ENCODE measurements at places on chromosomes 1 and 21.

DNA sequence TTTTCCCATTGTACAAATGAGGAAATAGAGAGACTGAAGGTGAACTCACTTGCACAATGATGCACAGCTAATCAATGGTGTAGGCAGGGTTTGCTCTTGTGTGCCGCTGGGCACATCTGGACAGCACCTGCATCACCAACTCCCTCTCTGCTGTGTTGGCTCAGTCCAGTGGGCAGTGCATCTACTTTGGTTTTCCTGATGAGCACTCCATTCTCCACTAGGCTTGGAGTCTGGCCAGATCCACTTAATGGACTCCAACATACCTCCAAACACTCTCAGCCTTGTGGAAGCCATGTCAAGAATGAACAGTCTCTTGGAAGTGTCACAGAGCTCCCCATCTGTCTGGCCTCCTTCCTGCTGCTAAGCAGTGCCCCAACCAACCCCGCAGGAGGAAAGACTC, 152.2 kb downstream of the HIVEP3 start:
- no peak for DNase-seq

DNA sequence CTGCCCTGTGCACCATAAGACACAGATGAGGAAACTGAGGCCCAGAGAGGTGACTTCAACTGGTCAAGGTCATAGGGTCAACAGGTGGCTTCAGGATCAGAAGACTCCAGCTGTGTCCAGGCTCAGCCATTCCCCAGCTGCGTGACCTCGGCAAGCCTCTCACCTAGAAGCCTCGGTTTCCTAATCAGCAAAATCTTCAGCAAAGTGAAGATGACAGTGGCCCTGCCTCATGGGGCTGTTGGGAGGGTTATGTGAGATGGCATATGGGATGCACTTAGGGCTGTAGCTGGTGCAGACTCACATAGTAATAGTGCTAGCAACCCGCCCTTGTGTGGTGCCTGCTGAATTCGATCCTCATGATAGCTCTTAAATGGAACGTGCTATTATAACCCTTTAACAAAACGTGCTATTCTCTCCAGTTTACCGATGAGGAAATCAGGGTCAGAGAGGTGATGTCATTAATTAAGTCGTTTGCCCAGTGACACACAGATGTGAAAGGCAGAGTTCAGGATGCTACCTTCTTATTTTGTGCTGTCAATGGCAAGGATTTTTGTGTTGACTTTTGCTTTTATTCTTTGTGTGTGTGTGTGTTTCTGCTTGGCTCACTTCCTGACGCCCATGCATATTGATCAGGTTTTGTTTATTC, 472.9 kb downstream of the MATN1 start:
- no peak for DNase-seq

DNA sequence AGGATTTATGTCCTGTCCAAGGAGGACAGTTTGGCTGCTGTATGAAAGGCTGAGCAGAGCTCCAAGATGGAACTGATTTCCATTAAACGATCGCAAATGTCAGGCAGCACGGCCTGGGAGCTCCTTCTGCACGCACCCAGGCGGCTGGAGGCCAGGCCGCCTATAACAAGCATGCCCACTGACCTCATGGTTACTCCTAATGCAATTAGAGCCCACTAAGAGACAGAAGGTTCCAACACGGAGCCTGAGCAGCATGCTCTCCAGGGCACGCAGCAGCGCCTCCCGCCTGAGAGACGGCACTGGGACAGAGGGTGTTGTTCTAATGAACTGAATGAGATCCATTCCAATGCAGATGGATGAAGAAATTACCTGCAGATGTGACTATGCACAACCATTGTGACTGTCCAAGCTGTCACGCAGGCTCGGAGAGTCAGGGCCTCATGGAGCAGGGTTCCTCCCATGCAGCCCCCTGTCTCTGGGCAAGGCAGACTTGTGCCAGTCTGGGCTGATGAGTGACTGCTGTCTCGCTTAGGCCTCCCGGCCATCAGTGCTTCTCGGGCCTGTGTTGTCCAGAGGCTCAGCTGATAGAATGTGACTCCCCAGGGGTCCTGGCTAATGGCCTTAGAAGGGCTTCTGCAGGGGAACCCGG, 25.2 kb upstream of the CDCA8 start:
- no peak for DNase-seq

GRCh38 chr1:225021037-225021436, 91.6 kb downstream of the DNAH14 start:
- DNase-seq = no peak

DNA sequence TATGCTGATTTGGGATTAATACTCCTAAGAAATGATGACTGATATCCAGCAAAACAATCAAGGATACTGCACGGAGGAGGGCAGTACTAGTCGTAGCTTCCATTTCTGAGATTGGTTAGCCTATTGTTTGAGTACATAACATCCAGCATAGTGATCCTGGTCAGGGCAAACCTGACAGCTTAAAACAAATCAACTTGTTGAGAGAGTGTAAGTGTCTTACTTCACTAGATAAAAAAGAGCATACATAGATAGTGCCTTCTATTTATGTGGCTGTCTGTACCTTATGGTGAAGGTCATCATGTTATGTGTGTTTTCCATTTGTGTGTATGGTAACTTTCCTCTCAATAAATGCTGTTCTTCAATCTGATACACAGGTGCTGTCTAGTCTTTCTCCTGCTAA, 228.4 kb downstream of the PTGER3 start:
- no peak for DNase-seq

DNA sequence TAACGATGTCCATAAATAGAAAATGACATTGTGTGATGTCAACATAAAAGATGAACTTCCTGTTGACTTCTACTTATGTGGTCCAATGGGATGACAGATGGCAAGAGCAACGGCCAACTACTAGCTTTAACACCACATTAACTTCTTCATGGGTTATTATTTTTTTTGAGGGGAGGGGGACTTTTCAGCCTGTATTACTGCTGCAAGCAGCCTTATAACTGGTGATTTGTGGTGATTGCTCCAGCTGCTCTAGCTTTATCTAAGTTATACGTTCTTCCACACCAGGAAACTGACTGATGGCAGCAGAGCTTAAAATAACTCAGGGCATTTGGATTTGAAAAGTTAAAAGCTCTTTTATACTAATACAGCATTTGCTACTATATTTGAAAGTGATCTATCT, 228.8 kb upstream of the B3GALT2 start:
- no peak for DNase-seq

GRCh38 chr1:67683766-67684525, 1.1 kb upstream of the GADD45A start:
- no peak for DNase-seq

GRCh38 chr21:28091466-28091865, 901.2 kb downstream of the LTN1 start:
- no peak for DNase-seq

- no peak for DNase-seq
Observed at GRCh38 chr1:91611483-91611917, 110.8 kb downstream of the CDC7 start.

DNA sequence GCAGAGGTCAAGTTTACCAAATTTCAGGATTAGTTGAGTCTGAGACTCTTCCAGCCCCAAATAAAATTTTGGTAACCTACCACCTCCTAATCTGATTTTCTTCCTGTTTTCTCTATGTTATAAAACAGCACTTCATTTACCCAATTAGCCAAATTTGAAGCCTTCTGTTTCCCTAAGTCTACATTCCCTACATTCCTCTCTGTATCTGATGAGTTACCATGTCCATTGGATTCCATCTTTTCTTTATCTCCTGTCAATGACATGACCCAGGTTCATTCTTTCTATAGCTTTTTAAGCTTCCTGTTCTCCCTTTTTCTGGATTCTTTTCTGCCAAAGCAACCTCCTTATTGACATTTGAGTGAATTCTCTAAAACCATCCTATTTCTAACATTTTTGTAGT, 72.8 kb downstream of the OSBPL9 start:
- no peak for DNase-seq

- no peak for DNase-seq
Observed at GRCh38 chr1:45012639-45013278, 705 bp downstream of the UROD start.

- no peak for DNase-seq
Observed at GRCh38 chr1:184806296-184806721, 51.7 kb upstream of the EDEM3 start.

DNA sequence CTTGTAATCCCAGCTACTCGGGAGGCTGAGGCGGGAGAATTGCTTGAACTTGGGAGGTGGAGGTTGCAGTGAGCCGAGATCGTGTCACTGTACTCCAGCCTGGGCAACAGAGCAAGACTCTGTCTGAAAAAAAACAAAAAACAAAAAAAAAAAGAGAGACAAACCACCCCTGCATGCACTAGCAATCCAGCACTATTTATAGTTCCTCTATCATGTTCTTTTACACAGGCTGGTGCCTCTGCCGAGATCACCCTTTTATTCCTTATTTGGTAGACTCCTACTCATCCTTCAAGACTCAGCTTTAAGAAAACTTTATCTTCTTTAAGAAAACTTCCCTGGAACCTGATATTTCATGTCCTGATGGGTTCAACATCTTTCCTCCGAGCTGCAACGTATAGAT, 10.8 kb downstream of the FMO5 start:
- no peak for DNase-seq

GRCh38 chr21:39016740-39017315, 166.4 kb downstream of the PSMG1 start:
- DNase-seq = no peak

DNA sequence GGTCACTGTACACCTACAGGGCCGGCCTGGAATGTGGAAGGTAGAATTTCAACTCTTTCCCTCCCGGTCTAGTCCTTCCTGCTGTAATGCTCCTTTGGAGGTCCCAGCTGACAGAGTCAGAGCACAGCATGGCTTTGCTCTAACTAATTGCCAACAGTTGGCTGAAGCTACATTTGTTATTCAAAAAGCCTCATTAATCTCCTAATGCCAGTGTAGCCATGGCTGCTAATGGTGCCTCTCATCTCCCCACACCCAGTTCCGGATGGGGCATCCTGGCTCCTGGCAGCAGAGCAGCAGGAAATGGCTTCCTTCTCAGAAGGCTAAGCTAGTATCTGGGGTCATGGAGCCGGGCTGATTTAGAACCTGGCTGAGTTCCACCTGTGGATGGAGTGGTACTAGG, 18.7 kb upstream of the CAMK1G start:
- no peak for DNase-seq

DNA sequence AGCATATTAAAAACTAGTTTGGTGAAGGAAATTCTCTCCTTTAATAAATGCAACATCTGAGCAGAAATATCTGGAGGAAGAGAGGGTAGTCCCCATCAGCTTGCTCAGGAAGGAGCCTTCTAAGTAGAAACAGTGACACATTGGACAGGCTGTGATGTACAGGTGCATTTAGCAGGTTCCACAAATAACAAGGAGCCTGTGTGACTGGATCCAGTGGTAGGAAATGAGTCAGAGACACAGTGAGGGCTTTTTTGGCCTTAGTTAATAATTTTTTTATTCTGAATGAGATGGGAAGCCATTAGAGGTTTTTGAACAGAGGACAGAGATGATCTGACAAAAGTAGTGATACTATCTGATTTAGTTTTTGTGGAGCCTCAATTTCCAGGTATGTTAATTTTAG, 738.9 kb upstream of the PTBP2 start:
- DNase-seq = no peak

DNA sequence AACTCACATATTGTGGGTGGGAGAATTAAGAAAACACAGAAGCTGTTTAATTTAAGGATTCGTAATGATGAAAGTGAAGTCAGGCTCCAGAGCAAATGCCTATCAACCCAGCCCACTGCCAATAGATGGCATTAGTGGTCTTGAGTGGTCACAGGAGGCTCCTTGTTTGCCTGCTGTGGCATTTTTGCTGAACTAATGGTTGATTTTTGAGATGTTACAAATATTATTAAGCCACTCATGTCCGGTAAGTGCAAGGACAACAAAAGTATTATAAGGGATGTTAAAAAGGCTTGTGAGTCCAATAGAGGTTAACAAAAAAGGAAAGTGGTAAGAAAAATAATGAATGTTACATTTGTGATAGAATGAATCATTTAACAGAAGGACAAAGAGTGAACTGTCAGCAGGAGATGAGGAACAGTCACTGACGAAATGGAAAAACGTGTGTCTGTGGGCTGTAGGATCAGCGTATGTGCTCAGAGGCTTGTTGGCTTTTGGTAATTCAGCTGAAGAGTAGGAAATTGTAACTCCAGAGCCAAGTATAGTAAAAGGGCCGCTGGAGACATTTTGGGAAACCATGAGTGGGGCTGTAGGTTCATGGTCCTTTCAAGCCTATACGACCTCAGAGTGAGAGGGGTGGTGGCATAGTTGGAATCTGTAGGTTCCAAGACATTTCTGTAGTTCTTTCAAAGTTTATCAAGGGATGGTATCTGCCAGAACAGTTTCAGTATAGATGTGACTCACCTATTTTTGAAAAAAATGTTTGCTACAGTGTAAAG, 11.2 kb downstream of the SFT2D2 start:
- DNase-seq = peak; percentile 7

DNA sequence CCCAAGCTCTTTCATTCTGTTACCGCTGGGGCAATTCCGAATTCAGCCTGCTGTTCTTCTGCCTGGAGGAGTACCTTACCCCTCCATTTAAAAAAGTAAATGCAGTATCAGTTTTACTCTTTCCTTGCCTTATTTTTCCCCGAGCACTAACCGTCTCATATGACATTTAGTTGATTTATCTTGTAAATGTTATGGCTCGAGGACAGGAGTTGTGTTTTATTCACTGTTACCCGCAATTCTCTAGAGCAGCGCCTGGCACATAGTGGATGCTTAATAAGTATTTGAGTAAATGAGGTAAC, 425 bp upstream of the TADA1 start:
- DNase-seq = no peak

GRCh38 chr1:203475012-203475981, at the start of gene PRELP:
Gene PRELP (plus strand): TSS chr1:203475806. CDS start chr1:203483185, 7,379 bp downstream.
- DNase-seq = no peak

DNA sequence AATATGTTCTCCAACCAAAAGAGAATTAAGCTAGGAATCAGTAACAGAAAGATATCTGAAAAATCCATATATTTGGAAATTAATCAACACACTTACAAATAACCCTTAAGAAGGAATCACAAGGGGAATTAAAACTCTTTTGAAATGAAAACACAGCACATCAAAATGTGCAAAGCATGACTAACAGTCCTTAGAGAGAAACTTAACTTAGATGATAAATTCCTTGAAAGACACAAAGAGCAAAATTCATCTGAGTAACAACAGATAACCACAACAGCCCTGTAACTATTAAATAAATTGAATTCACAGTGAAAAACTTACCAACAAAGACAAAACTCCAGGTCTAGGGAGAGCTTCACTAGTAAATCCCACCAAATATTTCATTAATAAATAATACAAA, 283.8 kb downstream of the SDCCAG8 start:
- no peak for DNase-seq

DNA sequence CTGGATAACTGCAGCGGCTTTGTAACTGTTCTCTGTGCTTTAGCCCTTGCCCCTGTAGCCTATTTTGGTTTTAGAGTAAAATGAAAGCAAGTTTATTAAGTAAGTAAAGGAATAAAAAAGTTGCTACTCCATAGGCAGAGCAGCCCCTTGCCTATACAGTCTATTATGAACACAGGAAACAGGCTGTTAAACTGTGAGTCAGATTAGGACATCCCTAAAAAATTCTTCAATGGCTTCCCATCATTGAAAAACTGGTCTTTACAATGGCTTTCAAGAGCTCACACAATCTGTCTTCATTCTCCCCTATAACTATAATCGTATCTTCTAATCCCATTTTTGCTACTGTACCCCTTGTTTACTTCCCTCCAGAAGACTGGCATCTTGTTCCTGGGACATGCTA, 43.0 kb downstream of the ATG4C start:
- DNase-seq = no peak
